ENCODE measurements at places on chromosomes 7 and 10.

GRCh38 chr10:114905450-114905849, 32.5 kb upstream of the TRUB1 start:
- no peaks in the 10 kb centered on the region for H3K4me1 ChIP-seq
- no peak overlapping the region for H3K4me3 ChIP-seq
- H3K36me3 ChIP-seq, result no peaks in the 10 kb centered on the region
- no peak for DNase-seq
- no peak overlapping the region for H3K27ac ChIP-seq

DNA sequence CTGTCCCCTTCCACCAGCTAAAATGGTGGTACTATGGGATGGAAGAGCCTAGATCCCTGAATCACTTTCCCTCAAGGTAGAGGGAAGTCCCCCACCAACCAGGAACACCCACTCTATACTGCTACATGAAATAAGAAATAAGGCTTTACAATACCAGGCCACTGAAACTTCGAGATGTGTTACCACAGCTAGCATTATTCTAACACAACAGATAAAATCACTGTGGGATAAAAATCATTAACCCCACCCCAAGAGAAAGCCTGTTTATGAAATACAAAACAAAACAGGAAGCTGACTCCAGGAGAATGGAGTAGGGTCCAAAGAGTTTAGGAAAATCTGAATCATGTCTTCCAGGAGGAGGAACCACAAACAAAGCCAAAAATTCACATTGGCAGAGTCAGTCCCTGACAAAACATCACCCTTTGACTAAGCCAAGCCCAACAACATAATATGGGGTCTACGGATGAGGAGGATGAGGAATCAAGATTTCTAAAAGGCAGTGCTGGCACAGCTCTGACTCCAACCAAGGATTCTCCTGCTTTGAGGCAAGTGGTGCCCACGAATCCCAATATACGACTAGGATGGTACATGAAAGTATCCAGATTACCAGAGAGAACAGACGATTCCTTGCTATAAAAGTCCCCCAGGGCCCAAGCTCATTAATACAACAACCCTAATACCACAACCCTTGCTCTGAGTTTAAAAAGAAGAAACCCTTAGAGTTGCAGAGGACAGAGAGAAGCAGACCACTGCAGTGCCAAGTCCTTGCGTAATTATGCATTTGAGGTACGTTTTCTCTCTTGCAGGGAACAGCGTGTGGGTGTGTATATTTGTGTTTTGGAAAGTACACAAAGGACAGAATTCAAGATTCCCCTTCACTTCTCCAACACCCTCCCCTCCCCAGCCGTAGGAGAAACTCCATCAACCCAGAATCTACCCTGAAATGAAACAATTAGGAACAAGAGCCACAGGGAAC, 23.7 kb downstream of the XPNPEP1 start:
- no peak for DNase-seq
- H3K4me1 ChIP-seq, result peaks cover 17% of the 10 kb centered on the region
- H3K4me3 ChIP-seq, result no peak overlapping the region

- H3K27ac ChIP-seq, result no peak overlapping the region
- H3K36me3 ChIP-seq, result no peaks in the 10 kb centered on the region
- no peaks in the 10 kb centered on the region for H3K27me3 ChIP-seq
- no peak for DNase-seq
These were observed 174.2 kb upstream of the NPVF start for GRCh38 chr7:25402532-25402931.

- no peaks in the 10 kb centered on the region for H3K36me3 ChIP-seq
- peaks cover 21% of the 10 kb centered on the region for H3K4me1 ChIP-seq
- no peak for DNase-seq
- peak within 1 kb of the TSS; percentile 81 for H3K27ac ChIP-seq
- no peaks in the 10 kb centered on the region for H3K27me3 ChIP-seq
These were observed at the start of gene PALD1 for GRCh38 chr10:70478191-70479164. PALD1 (plus strand) TSS chr10:70478767; CDS start chr10:70525952, 47,185 bp downstream.

DNA sequence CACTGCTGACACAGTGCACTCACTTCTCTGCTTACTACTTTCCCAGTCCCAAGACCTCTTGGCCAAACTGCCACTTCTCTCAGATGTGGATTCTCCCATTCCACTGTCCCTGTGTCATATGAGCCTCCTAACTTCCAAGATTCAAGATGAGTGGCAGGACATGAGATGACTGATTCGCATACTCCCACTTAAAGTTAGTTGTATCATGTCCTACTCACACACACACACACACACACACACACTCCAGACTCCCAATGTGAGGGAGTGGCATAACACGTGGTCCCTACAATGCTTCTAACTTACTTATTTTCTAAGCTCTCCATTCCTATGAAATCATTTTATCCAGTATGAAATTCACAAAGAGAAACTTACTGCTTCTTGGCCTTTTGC, 67.0 kb upstream of the CAV2 start:
- no peaks in the 10 kb centered on the region for H3K27me3 ChIP-seq
- DNase-seq, result no peak
- H3K36me3 ChIP-seq, result no peaks in the 10 kb centered on the region
- no peak overlapping the region for H3K4me3 ChIP-seq
- no peak overlapping the region for H3K27ac ChIP-seq

DNA sequence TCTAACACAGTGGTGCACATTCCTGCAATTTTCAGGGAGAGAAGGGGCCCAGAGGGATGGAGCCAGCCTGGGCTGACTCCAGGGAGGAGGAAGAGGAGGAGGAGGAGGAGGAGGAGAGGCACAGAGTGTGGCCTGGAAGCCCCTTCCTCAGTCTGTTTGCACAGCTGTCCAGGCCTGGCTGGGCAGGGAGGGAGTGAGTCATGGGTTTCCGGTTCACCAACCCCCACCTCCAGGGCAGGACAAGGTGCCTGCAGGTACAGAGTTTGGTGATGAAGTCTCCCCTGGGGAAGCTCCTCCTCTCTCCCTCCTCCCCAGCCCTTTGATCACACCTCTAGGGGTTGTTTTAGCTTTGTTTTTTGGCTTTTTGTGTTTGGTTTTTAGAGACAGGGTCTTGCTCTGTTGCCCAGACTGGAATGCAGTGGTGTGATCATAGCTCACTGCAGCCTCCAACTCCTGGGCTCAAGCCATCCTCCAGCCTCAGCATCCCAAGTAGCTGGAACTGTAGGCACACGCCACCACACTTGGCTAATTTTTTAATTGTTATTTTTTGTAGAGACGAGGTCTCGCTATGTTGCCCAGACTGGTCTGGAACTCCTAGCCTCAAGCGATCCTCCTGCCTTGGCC, 77.5 kb upstream of the CUX1 start:
- no peaks in the 10 kb centered on the region for H3K4me1 ChIP-seq
- no peaks in the 10 kb centered on the region for H3K36me3 ChIP-seq
- no peak overlapping the region for H3K27ac ChIP-seq
- no peak for DNase-seq
- no peak overlapping the region for H3K4me3 ChIP-seq

GRCh38 chr10:61987537-61987936, 86.0 kb downstream of the ARID5B start:
- H3K36me3 ChIP-seq, result no peaks in the 10 kb centered on the region
- DNase-seq, result no peak
- H3K4me1 ChIP-seq, result no peaks in the 10 kb centered on the region
- H3K27ac ChIP-seq, result peak overlapping the region; percentile 75

DNA sequence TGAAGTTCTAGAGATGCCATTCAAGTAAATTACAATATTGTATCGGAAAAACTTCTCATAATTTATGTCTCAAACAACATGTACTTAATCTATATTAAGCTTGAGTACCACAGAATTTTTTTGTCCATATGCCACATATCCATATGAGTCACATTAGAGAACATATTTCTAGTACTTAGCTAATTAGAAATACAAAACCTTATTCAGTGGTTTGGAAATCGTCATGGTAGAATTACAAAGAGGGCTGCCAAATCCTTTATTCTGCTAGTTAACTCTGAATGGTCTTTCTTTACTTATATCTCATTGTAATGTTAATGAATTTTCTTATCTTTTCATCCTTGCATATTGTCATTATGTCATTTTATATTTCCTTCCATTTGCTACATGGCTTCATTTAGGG, 9.0 kb upstream of the VIM start:
- H3K27me3 ChIP-seq, result no peaks in the 10 kb centered on the region
- H3K4me1 ChIP-seq, result peaks cover 37% of the 10 kb centered on the region
- H3K36me3 ChIP-seq, result no peaks in the 10 kb centered on the region
- no peak overlapping the region for H3K27ac ChIP-seq

- DNase-seq, result no peak
- H3K4me1 ChIP-seq, result no peaks in the 10 kb centered on the region
- H3K36me3 ChIP-seq, result no peaks in the 10 kb centered on the region
These were observed 41.8 kb downstream of the HABP2 start for GRCh38 chr10:113594652-113595051.

- H3K27ac ChIP-seq, result no peak overlapping the region
- no peaks in the 10 kb centered on the region for H3K27me3 ChIP-seq
- DNase-seq, result no peak
- no peaks in the 10 kb centered on the region for H3K36me3 ChIP-seq
- H3K4me3 ChIP-seq, result no peak overlapping the region
- H3K4me1 ChIP-seq, result no peaks in the 10 kb centered on the region
These were observed 93.6 kb downstream of the GPR37 start for GRCh38 chr7:124672011-124672410.

DNA sequence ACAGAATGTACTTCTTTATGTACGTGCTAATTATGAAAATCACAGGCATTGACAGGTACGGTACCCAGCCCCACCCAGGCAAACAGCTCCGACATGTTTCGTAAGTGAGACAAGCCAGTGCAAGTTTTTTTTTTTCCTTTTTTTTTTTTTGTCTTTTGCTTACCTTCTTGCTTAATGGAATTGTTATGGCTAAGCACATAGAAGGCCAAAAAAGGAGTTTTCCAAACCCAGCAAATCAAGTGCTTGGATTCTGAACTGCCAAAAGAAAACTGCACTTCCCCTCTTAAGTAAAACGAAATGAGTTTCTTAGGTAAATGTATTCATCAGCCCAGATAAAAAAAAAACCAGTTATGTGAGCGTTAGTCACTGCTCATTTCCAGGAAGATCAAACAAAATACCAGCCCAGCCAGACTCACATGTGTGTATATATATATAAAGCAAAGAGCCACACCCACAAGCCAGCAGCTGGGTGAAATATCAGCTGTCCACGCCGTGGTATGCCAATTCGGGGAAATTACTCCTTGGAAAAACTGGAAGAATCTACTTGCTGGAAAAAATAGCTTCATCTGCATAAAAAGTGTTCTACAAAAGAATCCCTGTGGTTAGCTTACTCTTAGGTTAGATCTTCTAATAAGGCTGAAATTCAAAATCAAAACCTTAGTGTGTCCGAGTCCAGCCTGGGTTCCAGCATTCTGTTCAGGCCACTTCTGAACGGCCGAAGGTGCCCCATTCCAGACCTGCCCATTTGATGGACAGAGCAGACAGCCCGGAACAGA, 8.0 kb downstream of the KLF6 start:
- peaks cover 51% of the 10 kb centered on the region for H3K36me3 ChIP-seq
- H3K27me3 ChIP-seq, result no peaks in the 10 kb centered on the region
- peak overlapping the region; percentile 97 for H3K27ac ChIP-seq
- peak overlapping the region; percentile 99 for H3K4me3 ChIP-seq
- peaks cover 45% of the 10 kb centered on the region for H3K4me1 ChIP-seq
- DNase-seq, result peak; percentile 92

DNA sequence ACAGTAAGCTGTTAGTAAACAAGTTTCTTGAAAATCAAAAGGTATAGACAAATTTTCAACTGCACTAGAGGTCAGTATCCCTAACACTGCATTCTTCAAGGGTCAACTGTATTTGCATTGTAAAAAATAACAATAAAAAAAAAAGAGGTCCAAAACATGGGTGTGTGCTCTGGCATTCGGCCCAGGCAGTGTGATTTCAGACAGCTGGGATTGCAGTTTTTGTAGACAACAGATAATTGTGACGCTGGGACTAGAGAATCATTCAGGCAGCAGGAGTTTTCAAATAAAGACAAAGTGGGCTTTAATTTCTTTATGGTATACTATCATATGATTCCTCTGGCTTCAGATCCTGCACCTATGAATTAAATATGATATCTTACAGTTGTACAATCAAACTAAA, 543.2 kb upstream of the SEMA3D start:
- H3K27ac ChIP-seq, result no peak overlapping the region
- H3K4me1 ChIP-seq, result no peaks in the 10 kb centered on the region
- H3K4me3 ChIP-seq, result no peak overlapping the region

GRCh38 chr10:10665750-10666149, 351.9 kb upstream of the CELF2 start:
- H3K27ac ChIP-seq, result no peak overlapping the region
- DNase-seq, result no peak
- no peaks in the 10 kb centered on the region for H3K27me3 ChIP-seq
- H3K36me3 ChIP-seq, result no peaks in the 10 kb centered on the region
- H3K4me3 ChIP-seq, result no peak overlapping the region

Measured in ascending aorta (tissue), 2 donors.